ENCODE measurements at places on chromosomes 3 and 15.

DNA sequence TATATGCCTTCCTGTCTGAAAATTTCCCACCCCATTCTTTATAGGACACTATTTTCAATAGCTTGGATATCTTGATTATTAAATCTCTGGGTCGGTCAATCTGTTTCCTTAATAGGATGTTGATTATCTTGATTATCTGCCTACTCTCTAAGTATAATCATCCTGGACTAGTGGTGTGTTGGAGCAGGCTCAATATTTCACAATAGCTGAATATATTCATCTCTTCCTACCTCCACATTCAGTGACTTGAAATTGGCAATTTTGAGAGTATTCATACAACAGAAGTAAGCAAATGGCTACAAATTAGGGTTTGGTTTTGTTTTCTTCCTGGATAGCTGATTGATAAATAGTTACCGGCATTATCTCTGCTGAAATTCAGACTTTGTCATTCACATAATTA, 1162.6 kb downstream of the ROBO1 start:
- no peak overlapping the region for H3K27ac ChIP-seq
- no peaks in the 10 kb centered on the region for H3K4me1 ChIP-seq
- peaks cover 4% of the 10 kb centered on the region for H3K27me3 ChIP-seq
- H3K36me3 ChIP-seq: peaks cover 20% of the 10 kb centered on the region
- no peak for DNase-seq
- H3K4me3 ChIP-seq: no peak overlapping the region

GRCh38 chr3:5112043-5112442, 10.0 kb upstream of the ARL8B start:
- H3K4me1 ChIP-seq: peaks cover 3% of the 10 kb centered on the region
- H3K4me3 ChIP-seq: no peak overlapping the region
- peaks cover 4% of the 10 kb centered on the region for H3K36me3 ChIP-seq
- DNase-seq: no peak

GRCh38 chr15:79933231-79933630, 36.4 kb upstream of the MTHFS start:
- H3K27ac ChIP-seq: no peak overlapping the region
- peaks cover 6% of the 10 kb centered on the region for H3K36me3 ChIP-seq
- H3K27me3 ChIP-seq: peaks cover 4% of the 10 kb centered on the region
- no peak overlapping the region for H3K4me3 ChIP-seq
- DNase-seq: no peak

- no peak overlapping the region for H3K4me3 ChIP-seq
- peaks cover 26% of the 10 kb centered on the region for H3K27me3 ChIP-seq
- H3K4me1 ChIP-seq: peaks cover 39% of the 10 kb centered on the region
These were observed 2.7 kb downstream of the TTC21A start for GRCh38 chr3:39110041-39110639.

DNA sequence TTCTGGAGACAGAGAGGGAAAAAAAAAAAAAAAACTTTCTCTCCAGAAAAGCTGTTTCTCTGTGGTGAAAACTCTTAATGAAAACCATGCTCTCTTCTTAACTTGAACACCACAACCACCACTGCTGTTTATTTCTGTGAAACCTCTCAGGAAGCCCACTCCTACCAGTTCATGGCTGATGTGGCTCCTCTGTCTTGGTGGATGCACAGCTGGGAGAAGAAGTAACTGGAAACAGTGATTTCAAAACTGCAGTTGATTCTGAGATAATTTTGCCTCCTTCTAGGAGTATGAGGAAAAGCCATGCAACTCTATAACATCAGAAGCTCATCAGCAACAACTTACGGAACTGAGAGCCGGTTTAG, 40.2 kb upstream of the PYGO1 start:
- peaks cover 3% of the 10 kb centered on the region for H3K27me3 ChIP-seq
- no peak overlapping the region for H3K27ac ChIP-seq
- H3K4me3 ChIP-seq: no peak overlapping the region
- no peak for DNase-seq
- peaks cover 27% of the 10 kb centered on the region for H3K36me3 ChIP-seq

DNA sequence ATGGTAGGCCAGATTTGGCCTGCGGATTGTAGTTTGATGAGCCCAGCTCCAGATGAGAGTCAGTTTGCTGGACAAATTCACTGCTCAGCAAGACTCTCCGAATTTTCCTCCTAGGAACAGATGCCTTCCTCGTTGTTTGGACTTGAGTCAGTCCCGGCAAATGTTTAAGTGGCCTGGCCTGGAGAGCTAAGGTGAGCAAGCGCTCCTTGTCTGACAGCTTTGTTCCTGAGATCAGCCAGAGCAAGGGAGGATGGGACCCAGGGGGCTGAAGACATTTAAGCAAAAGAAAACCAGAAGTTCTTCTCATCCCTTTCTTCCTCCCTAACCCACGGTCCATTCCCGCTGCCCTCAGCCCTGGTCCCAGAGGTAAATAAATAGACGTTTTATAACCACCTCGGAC, 40.3 kb downstream of the POLR2M start:
- H3K27ac ChIP-seq: no peak overlapping the region
- no peak for DNase-seq
- no peaks in the 10 kb centered on the region for H3K36me3 ChIP-seq
- no peak overlapping the region for H3K4me3 ChIP-seq

- peaks cover 23% of the 10 kb centered on the region for H3K27me3 ChIP-seq
- H3K36me3 ChIP-seq: peaks cover 21% of the 10 kb centered on the region
- peak overlapping the region; percentile 36 for H3K27ac ChIP-seq
- no peaks in the 10 kb centered on the region for H3K4me1 ChIP-seq
- no peak for DNase-seq
These were observed 77.4 kb downstream of the SNRK start for GRCh38 chr3:43363621-43364266.

GRCh38 chr3:160226026-160226907, 1.0 kb downstream of the C3orf80 start:
- peaks cover 16% of the 10 kb centered on the region for H3K27me3 ChIP-seq
- H3K36me3 ChIP-seq: no peaks in the 10 kb centered on the region
- DNase-seq: peak; percentile 36
- no peak overlapping the region for H3K27ac ChIP-seq

- H3K27me3 ChIP-seq: peaks cover 2% of the 10 kb centered on the region
- H3K4me1 ChIP-seq: no peaks in the 10 kb centered on the region
- no peaks in the 10 kb centered on the region for H3K36me3 ChIP-seq
- DNase-seq: no peak
- H3K27ac ChIP-seq: no peak overlapping the region
- H3K4me3 ChIP-seq: no peak overlapping the region
These were observed 198.3 kb downstream of the NAALADL2 start for GRCh38 chr3:175057401-175057800.

GRCh38 chr3:160671231-160671630, 5.7 kb upstream of the ARL14 start:
- H3K36me3 ChIP-seq: no peaks in the 10 kb centered on the region
- no peaks in the 10 kb centered on the region for H3K27me3 ChIP-seq
- no peaks in the 10 kb centered on the region for H3K4me1 ChIP-seq
- H3K4me3 ChIP-seq: no peak overlapping the region

- H3K27me3 ChIP-seq: no peaks in the 10 kb centered on the region
- no peak overlapping the region for H3K27ac ChIP-seq
- no peak for DNase-seq
- no peak overlapping the region for H3K4me3 ChIP-seq
These were observed 247.2 kb downstream of the SLC9A9 start for GRCh38 chr3:143600756-143601718.

DNA sequence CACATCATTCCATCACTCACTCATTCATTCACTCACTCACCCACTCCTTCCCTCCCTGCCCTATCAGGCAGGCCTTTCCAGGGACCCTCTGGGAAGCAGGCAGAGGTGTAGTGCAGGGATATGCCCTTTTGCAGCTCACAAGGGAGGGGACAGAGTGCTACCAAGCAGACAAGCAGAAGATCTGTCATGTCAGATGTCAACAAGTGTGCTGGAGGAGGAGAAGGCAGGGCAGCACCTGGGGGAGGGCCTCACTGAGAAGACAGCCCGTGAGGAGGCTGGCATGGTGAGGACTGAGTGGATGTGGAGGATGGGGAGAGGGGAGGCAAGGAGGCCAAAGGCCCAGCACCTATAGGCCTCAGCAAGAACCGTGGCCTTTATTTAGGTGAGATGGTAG, 15.3 kb downstream of the ABTB1 start:
- DNase-seq: no peak
- H3K4me1 ChIP-seq: no peaks in the 10 kb centered on the region
- no peaks in the 10 kb centered on the region for H3K36me3 ChIP-seq
- H3K27ac ChIP-seq: no peak overlapping the region

GRCh38 chr3:61646360-61646759, 85.0 kb downstream of the PTPRG start:
- no peaks in the 10 kb centered on the region for H3K36me3 ChIP-seq
- H3K27ac ChIP-seq: no peak overlapping the region
- no peaks in the 10 kb centered on the region for H3K27me3 ChIP-seq
- no peak overlapping the region for H3K4me3 ChIP-seq

GRCh38 chr3:138112362-138112761, 3.0 kb downstream of the DZIP1L start:
- peaks cover 3% of the 10 kb centered on the region for H3K36me3 ChIP-seq
- peaks cover 24% of the 10 kb centered on the region for H3K4me1 ChIP-seq
- DNase-seq: no peak
- no peak overlapping the region for H3K4me3 ChIP-seq
- H3K27me3 ChIP-seq: peaks cover 10% of the 10 kb centered on the region
- no peak overlapping the region for H3K27ac ChIP-seq

- H3K4me1 ChIP-seq: peaks cover 7% of the 10 kb centered on the region
- H3K27ac ChIP-seq: no peak overlapping the region
- no peak overlapping the region for H3K4me3 ChIP-seq
- DNase-seq: no peak
These were observed 92.3 kb downstream of the RBMS3 start for GRCh38 chr3:29373131-29373680.

GRCh38 chr3:43782541-43782940, 91.8 kb downstream of the ABHD5 start:
- no peak for DNase-seq
- H3K27me3 ChIP-seq: peaks cover 3% of the 10 kb centered on the region
- no peak overlapping the region for H3K4me3 ChIP-seq
- peaks cover 5% of the 10 kb centered on the region for H3K36me3 ChIP-seq
- no peak overlapping the region for H3K27ac ChIP-seq
- H3K4me1 ChIP-seq: peaks cover 2% of the 10 kb centered on the region

GRCh38 chr15:36596915-36597314, 17.5 kb downstream of the CDIN1 start:
- no peak overlapping the region for H3K27ac ChIP-seq
- H3K36me3 ChIP-seq: no peaks in the 10 kb centered on the region
- DNase-seq: no peak
- peaks cover 5% of the 10 kb centered on the region for H3K4me1 ChIP-seq
- no peak overlapping the region for H3K4me3 ChIP-seq

DNA sequence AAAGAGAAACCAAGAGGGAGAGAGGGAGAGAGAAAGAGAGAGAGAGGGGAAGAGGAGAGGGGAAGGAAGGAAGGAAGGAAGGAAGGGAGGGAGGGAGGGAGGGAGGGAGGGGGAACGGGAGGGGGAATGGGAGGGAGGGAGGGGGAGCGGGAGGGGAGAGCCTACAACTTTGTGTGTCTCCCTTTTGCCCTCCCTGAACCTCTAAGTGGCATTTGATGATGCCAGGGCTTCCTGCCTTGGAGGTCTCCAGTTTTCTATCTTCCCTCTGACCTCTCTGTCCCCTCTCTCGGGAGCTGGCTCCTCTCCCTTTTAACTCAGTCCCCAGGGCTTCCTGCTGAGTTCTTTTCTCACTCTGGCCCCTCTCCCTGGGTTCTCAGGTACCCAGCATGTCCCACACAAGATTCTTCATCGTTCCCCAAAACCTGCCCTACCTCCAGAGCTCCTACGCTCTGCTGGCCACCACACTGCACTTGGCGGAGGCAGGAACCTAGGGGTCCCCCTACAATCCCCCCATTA, 12.5 kb upstream of the FAM174B start:
- no peak for DNase-seq
- H3K27me3 ChIP-seq: peaks cover 3% of the 10 kb centered on the region
- peaks cover 47% of the 10 kb centered on the region for H3K4me1 ChIP-seq

GRCh38 chr3:24522146-24522579, 27.5 kb upstream of the THRB start:
- H3K36me3 ChIP-seq: no peaks in the 10 kb centered on the region
- H3K27me3 ChIP-seq: peaks cover 9% of the 10 kb centered on the region
- peak; percentile 19 for DNase-seq
- no peak overlapping the region for H3K27ac ChIP-seq

DNA sequence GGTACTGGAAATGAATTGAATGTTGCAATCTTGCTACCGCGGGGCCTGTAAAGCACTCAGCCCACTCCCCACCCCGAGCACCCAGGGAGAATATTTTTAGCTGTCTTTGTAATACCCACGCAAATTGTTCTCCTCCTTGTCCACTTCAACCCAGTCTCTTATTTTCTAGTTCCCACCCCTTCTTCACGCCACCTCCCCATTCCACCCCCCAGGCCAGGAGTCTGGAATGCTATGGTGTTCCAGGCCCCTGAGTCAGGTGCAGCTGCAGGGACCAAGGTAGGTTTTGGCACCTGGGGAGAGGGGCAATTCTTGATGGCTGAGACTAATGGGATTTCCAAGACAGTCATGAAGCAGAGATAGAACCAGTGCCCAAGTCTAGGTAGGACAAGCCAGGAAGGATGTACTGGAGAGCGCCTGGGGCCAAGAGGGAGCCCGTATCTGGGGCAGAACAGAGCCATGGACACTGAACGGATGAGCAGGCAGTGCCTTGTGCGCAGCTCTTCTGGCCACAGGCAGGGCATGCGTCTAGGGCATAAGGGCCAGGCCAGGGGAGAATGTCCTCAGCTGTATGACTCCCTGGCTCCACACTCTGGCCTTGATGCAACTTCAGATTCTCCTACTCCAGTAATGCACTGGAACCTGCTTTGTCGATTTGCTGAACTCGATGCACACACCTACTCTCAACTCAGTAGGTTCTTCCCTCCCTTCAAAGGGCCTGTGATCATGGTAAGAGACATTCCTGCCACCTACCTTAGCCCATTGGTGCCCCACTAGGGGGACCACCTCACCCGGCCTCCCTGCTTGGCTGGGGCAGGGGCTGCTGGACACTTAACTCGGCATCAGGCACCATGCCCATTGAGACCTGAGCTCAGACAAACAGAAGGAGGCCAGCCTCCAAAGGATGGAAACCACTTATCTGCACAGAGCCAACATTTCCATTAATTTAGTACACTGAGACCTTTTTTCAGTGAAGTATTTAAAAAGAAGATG, 34.6 kb upstream of the MAGEF1 start:
- no peak for DNase-seq
- no peak overlapping the region for H3K4me3 ChIP-seq
- peaks cover 3% of the 10 kb centered on the region for H3K27me3 ChIP-seq
- no peaks in the 10 kb centered on the region for H3K36me3 ChIP-seq
- H3K27ac ChIP-seq: no peak overlapping the region

DNA sequence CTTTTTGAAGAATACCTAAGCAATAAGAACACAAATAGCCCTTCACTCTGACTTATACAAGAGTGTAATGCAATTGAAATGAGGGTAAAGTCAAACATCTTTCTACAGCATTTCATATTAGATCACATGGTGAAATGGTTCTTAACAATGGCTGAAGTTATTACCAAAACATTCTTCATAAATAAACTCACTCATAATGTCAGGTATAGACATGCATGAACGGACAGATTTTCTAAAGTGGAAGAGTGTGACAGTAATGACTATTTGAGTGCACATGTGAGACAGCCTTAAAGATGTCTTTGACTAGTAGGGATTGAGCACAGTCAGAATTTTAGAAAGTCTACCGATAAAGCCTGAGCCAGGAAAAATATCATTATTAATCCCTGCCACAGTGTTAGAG, 471.0 kb downstream of the ZPLD1 start:
- no peak overlapping the region for H3K27ac ChIP-seq
- H3K4me3 ChIP-seq: no peak overlapping the region
- peaks cover 4% of the 10 kb centered on the region for H3K4me1 ChIP-seq
- H3K27me3 ChIP-seq: no peaks in the 10 kb centered on the region

- no peak overlapping the region for H3K4me3 ChIP-seq
- H3K4me1 ChIP-seq: peaks cover 61% of the 10 kb centered on the region
These were observed 120.7 kb downstream of the FNDC3B start for GRCh38 chr3:172159962-172160538.

GRCh38 chr3:138396752-138397410, 37.5 kb upstream of the ESYT3 start:
- no peak for DNase-seq
- no peak overlapping the region for H3K27ac ChIP-seq
- peaks cover 4% of the 10 kb centered on the region for H3K27me3 ChIP-seq
- no peaks in the 10 kb centered on the region for H3K4me1 ChIP-seq
